ENCODE measurements at places on chromosomes 6 and 20. TPM values are rescaled to one million over a fixed set of nuclear protein-coding genes. Genes with fewer than 3 reads are reported as not detected.

DNA sequence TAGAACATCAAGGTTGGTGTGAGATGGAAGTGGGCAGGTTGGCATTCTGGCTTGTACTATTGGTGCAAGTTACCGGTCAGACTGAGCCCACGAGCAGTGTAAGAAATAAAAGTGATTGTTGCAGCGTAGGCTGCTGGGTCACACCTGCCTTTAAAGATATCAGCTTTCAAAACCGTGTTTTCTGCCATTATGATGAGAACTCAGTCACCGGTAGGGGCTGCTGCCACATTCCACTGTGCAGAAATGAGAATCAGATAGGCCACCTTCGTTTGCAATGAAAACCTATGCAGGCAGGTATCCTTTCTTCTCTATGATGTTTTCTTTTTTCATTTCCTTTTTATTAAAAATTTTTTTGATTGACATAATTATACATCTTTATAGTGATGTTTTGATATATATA lies 168.5 kb downstream of the MYLK4 start:
- DNase-seq: no peak

DNA sequence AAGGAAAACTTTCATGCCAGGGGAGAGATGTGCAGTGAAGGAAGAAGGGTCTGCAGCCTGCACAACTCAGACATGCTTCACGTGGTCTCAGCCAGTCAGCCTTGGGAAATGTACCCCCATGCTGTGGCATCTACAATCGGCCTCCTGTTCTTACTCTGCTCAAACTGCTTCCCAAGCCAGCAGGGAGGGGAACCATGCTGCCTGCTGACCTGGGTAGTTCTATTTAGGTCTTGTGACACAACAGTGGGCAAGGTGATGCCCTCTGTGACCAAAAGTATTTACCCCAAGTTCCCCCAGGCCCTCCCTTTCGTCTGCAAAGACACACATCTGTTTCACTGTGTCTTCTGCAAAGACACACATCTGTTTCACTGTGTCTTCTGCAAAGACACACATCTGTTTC lies 106.9 kb downstream of the SLC23A2 start:
- no peak for DNase-seq

DNA sequence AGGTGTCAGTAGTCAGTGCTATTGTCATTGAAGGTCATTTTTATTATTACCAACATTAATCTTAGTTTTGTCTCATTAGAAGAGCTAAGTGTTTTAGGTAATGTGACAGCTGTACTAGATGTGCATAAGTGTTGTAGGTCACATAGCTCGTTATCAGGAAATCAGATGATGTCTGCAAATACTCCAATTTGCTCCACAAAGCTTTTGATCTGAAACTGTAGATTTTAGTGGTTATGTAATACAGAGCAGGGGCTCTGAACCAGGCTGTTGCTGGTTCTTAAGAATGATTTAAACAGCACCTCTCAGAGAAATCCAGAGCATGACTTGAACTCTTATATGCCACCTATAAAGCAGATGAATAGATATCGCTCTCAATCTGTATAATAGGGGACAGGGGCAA lies 2.5 kb downstream of the IL17F start:
- DNase-seq: no peak

GRCh38 chr6:25186919-25187318 lies 92.3 kb upstream of the CARMIL1 start:
- no peak for DNase-seq

The VWA7 gene
- 0.89 TPM for total RNA-seq

DNA sequence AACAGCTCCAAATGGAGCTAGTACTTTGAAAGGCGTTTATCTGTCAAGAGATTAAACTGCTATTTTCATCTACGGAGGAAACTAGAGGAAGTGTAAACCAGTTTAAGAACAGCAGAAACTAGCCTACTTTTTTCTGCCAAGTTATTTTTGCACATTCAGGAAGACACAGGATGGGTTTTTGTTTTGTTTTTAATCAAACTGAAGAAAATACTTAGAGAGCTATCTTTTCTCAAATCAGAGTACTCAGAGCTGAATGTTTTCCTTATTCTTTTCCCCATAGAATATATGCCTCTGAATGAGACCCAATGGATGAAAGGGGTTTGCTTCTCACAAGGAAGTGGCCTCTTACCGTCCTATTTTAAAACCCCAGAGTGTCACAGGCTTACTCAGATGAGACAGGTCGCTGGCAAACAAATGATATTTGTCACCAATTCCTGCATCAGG lies 538.5 kb downstream of the CD83 start:
- no peak for DNase-seq

The NMBR gene
- total RNA-seq: not detected

DNA sequence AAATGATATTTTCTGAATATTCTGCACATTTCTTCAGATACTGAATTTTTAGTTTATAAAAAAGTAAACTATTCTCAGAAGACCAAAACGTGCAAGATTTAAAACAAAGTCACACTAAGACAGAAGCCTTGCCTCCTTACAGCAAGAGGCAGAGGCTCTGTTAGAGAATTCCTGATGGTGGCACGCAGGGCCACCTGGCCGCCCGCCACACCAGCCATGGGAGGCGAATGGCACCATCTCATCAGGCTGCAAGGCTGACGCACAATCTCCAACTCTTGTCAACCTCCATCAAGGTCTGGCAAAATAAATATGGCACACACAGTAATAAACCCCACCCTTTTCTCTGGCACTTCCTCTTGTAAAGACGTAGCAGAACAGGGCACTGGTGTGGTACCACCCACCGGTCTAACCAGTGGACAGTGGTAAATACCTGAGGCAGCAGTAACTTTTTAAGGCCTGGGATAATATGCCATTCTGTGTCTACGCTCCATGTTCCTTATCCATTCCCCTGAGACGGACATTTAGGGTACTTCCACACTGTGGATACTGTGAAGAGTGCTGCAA lies 111.4 kb downstream of the WDR27 start:
- no peak for DNase-seq

All from activated naive CD4-positive, alpha-beta T cell treated with anti-CD3 and anti-CD28 coated beads for 36 hours (primary cell).